ENCODE measurements at places on chromosomes 5 and 9. TPM values are rescaled to one million over a fixed set of nuclear protein-coding genes. Genes with fewer than 3 reads are reported as not detected.

- no peak for ATAC-seq
Observed at GRCh38 chr5:4977416-4978110, 162.6 kb upstream of the ADAMTS16 start.

DNA sequence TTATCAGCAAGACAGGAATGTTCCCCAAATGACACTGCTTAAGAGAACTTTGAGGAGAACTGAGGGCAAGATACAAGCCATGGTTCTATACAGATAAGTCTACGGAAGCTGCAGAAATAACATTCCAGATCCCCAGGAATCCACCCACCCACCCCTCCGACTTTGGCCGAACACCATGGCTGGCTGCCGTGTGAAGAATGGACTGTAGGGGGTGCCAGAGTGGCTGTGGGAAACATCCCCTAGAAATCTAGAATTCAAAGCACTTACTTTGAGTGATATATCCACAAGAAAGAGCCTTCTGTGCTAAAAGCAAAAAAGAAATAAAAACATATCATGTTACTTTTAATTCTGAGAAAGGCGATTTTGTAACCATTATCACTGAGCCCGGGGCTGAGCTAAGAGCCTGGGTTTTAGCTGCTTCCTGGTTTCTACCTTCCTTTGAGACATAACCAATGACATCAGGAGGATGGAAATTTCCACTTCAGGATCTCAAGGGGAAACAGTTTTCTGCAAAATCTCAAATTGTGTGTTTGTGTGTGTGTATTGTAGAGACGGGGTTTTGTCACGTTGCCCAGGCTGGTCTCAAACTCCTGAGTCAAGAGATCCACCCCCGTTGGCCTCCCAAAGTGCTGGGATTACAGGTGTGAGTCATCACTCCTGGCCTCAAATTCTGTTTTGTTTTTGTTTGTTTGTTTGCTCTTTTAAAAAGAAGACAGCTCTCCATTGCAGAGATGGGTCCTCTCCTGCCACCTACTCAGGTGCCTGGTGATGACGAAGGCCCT, 36.4 kb downstream of the GGTA1 start:
- ATAC-seq, result peak; percentile 30

The PCDHA3 gene
- 0.72 TPM for total RNA-seq

- ATAC-seq, result no peak
Observed at GRCh38 chr5:154663424-154663823, 91.8 kb upstream of the LARP1 start.

The FYB1 gene
- total RNA-seq, result 10.3 TPM

The MRPL22 gene
- 36.3 TPM for total RNA-seq

The DDX41 gene
- 111 TPM for total RNA-seq

The PCDHA12 gene
- total RNA-seq, result not detected

GRCh38 chr5:32589942-32590869, 4.8 kb downstream of the SUB1 start:
- no peak for ATAC-seq

The PPP3R2 gene
- 0.38 TPM for total RNA-seq

The SPTAN1 gene
- 266 TPM for total RNA-seq

DNA sequence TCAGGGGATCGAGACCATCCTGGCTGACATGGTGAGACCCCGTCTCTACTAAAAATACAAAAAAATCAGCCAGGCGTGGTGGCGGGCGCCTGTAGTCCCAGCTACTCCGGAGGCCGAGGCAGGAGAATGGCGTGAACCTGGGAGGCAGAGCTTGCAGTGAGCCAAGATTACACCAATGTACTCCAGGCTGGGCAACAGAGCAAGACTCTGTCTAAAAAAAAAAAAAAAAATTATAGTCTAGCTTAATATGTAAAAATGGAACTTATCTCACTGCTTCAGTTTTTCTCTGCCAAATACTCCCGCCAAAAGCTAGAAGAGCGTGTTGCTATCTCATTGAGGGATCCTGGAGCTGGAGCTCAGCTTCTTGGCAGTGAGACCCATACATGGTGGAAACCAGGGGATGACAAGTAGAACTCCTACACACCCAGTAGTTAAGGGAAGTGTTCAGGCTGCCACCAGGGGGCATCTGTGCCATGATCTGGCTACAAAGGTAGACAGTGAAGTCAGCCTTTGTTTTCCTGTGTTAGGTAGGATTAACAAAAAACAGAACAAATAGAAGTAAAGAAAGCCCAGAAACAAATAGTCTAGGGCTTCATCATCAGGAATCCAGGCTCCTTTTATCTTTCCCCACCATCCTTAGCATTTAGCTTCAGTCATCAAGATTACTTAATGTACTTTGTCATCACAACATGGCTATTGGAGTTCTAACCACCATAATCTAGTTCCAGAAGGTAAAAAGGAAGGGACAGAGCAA, 33.6 kb upstream of the GLIPR2 start:
- ATAC-seq, result peak; percentile 99

- ATAC-seq, result peak; percentile 55
Observed at GRCh38 chr5:58548068-58548467, 34.8 kb upstream of the RAB3C start.

- ATAC-seq, result no peak
Observed at GRCh38 chr9:95989297-95989696, 113.8 kb downstream of the ERCC6L2 start.

The ENTREP1 gene
- 0.46 TPM for total RNA-seq

The G3BP1 gene
- total RNA-seq, result 55.2 TPM

DNA sequence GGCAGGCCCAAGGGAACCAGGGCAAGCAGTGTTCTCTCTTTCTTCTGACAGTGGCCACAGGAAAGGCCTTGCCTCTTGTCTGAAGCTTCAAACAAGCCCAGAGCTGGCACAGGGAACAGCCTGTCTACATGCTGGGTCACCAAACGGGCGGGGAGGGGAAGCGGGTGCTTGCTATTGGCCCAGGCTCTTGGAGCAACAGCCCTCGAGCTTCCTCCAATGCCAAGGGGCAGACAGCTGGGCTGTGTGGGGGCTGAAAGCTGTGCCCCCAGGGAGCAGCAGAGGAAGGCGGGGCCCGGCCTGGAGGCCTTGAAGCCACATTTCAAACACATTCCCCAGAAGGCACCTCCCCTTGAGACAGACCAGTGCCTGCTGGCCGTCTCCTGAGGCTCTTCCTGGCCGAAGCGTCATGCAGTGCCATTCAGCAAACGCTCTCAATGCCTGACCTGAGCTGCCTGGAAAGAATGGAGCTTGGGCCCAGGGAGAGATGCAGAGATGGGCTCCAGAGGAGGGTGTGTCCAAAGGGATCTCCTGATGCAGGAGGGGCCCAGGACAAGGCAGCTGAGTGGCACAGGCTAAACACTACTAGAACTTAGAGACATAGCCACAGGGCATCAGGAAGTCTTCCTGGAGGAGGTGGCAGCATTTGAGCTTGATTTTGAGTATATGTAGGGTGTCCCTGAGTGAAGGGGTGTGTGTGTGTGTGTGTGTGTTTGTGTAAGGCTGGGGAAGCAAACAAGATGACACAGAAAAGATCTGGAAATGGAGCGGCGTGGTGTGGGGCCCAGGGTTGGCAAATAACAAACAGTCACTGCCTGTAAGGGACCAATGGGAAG, 2.5 kb downstream of the FIBCD1 start:
- ATAC-seq, result peak; percentile 45

The ZNF483 gene
- 0.75 TPM for total RNA-seq

The TMEM267 gene
- 6.8 TPM for total RNA-seq

The AQP7 gene
- total RNA-seq, result not detected

GRCh38 chr5:122493091-122494021, 181.3 kb downstream of the SNCAIP start:
- peak; percentile 92 for ATAC-seq

The MAPK9 gene
- total RNA-seq, result 13.4 TPM

- peak; percentile 69 for ATAC-seq
Observed at GRCh38 chr5:44546286-44546685, 157.1 kb upstream of the FGF10 start.

The LCN9 gene
- total RNA-seq, result 0.78 TPM

The OR13J1 gene
- total RNA-seq, result 1.3 TPM

GRCh38 chr9:2628919-2629318, 7.3 kb downstream of the VLDLR start:
- peak; percentile 52 for ATAC-seq

The FOXD4L4 gene
- 3.9 TPM for total RNA-seq

- ATAC-seq, result peak; percentile 96
Observed at GRCh38 chr5:133240425-133241091, 188.7 kb downstream of the HSPA4 start.

- peak; percentile 76 for ATAC-seq
Observed at GRCh38 chr5:64144425-64145215, 21.0 kb upstream of the RNF180 start.

The SLC6A7 gene
- total RNA-seq, result 0.54 TPM

Data from motor neuron (in vitro differentiated cells).